ENCODE measurements at places on chromosomes 4 and X.

GRCh38 chrX:153983321-153983801 lies 10.8 kb downstream of the TMEM187 start:
- ATAC-seq, result peak; percentile 30

DNA sequence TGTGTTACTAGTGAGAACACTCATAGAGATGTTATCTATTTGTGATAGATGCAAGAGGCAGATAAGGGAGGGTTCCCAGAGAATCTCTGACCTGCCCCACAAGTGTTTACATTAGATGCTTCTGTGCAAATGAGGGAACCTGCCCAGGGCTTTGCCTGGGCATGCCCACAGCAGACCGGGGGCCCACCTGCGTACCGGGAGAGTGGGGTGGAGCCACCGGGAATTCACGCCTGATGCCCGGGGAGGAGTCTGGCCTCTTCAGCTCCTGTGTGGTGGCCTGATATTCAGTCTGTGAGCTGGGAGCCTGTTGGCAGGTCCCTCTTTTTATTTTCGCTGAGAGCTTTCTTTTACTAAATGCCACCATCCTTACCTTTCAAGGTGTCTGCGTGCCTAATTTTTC lies 155.7 kb downstream of the SNCA start:
- no peak for ATAC-seq

DNA sequence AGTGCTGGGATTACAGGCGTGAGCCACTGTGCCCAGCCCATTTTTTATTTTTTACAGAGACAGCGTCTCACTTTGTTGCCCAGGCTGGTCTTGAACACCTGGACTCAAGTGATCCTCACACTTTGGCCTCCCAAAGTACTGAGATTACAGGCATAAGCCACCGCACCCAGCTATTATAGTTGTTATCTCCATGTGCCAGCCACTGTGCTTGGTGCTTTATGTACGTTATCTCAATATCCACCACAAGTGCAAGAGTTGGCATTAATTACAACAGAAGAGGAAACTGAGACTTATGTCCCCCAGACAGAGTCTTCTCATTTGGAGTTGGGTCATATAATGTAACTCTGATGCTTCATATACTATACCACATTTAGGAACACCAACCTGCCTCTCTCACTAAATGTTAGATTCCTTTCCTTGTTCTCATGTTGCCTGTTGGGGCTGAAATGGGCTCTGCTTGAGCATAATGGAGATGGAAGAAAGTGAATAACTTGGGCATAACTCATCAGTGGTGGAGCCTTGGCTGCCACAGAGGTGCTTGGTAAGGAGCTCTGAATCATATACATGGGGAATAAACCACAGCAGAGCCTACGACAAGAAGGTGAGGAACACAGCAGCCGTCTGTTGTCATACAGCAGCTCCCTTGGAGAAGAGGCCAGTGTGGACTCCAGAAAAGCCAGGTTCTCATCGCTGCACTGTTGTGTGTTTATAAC lies 84.3 kb downstream of the SPRY1 start:
- peak; percentile 73 for ATAC-seq

DNA sequence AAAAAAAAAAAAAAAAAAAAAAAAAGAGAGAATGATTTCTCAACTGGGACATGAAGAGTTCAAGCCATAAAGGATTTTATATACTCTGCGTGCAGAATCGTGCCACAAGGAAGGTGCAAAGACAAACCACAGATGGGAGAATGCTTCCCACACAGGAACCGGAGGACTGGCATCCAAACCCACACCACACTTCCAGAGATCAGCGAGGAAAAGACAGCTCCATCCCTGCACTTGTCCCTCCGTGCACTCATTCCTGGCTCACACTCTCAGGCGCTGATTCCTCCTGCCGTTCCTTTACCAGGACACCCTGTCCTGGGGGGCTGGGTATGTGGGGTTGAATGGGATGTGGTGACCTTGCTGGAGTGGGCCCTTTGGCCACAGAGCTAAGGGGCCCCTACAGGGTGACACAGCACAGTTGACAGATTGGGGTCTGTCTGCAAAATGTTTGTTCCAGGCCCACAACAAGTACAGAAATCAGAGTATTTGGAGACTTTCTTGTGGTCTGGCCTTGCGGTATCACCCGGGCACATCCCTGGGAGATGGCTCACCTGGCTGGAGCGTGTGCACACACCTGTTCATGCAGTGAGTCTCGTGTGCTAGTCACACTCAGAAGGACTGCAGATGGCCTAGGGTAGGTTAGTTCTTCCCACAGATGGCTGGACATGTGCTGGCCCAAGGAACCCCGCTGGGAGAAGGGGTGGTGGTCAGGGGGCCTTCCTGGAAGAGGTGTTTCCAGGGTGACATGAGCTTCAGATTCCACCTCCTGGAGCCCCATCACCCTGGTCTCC lies 55.4 kb upstream of the GPR78 start:
- ATAC-seq, result no peak

DNA sequence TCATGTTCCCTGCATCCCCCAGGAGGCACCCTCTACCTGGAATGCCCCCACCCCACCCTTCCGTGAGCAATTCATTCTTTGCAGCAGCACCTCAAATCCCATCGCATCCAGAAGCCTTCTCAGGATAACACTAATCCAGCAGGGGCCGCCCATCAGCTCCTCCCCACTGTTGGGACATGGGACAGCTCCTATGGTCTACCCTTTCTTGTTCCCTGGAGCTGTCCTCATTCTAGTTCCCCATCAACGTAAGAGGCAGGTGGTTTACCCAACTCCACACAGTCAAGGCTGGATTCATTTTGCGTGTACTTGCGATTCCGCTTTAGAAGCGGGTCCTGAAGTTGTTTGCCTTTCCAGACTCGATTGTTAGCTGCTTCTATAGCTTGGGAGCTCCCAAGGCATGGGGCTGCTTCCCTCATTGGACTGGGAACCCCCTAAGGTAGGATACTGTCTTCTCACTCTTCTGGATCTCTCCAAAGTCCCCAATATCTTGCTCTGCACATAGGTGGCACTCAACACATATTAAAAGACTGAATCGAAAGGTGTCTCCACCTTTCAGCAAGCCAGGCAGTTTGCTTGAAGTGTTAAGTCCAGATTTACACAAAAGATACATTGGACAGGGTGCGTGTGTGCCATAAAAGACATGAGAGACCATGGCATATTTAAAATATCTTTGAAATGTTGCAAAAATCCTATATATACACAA lies 942 bp upstream of the APLN start:
- peak; percentile 33 for ATAC-seq

DNA sequence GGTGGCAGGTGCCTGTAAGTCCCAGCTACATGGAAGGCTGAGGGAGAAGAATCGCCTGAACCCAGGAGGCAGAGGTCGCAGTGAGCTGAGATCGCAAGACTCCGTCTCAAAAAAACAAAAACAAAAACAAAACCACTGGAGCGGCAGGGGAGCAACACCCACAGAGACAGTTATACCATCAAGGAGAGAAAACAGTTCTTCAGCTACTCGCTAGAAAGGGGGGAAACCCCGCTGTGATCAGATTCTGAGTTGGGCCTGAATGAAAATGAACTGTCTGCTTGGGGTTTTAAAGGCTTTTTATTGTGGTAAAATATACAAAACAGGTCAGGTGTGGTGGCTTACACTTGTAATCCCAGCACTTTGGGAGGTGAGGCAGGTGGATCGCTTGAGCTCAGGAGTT lies 16.8 kb upstream of the IRAK1 start:
- peak; percentile 80 for ATAC-seq

DNA sequence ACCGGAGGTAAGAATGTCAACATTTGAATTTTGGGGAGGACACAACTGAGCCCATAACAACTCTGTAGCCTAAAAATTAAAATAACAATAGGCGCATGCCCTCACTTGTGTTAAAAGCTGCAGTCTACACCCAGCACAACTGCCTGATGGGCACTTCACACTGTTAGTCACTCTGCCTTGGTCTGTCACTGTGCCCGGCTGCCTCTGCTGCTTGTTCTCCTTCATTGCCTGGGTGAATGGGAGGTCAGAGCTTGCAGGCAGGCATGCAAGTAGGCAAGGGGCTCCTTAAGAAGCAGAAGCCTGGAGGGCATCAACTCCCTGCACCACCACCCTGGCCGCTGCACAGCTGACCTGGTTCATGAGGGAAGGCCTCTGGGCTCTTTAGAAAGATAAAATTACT lies 374.8 kb downstream of the MID1IP1 start:
- no peak for ATAC-seq

DNA sequence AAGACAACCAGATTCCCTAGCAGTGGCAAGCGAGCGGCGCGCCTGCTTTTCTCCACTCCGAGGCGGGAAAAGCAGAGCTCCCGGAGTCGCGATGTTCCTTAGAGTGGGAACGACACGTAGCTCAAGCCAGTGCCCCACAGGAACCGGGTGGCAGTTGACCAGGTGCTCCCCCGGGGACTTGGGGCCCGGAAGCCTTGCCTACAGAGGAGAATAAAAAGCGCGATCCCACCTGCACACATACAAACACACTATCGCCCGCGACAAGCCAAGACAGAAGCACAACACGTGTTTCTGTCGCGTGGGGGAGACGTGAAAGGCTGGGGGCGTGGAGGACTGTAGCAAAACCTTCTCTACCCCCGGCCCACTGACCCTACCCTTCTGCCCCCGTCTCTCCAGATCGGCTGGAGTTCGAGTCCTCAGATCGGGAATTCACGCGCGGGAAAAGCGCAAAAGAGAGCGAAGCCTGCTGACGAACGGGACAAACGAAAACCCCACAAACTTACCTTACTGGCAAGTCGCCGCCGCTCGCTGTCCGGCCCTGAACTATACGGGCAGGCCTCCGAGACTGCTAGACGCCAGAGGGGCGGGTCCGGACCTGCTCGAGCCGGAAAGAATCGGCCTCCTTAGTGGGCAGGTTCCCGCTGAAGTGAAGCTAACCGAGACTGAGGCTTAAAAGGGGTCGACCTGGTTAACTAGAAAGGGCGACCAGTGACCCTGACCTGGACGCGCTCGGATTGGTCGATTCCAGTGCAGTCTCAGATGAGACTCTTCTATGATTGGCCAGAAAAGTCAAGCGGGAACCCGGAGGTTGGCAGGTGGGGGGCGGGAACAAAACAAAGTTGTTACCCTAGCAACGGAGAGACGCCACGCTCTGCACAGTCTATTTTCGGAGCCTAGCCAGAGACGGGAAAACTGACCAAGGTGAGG lies at the start of the genes DNAAF6 and NUP62CL:
Gene DNAAF6 (plus strand): TSS at position 842 of the 927 bp plus-strand sequence. CDS start 6,265 bp downstream, outside the sequence.
Gene NUP62CL (minus strand): TSS at position 664 of the 927 bp plus-strand sequence. CDS start 31,287 bp downstream, outside the sequence.
- peak; percentile 97 for ATAC-seq

GRCh38 chr4:150318527-150318926 lies 240.3 kb downstream of the DCLK2 start:
- ATAC-seq, result no peak

GRCh38 chrX:112270991-112271390 lies 188.4 kb upstream of the TRPC5 start:
- no peak for ATAC-seq

DNA sequence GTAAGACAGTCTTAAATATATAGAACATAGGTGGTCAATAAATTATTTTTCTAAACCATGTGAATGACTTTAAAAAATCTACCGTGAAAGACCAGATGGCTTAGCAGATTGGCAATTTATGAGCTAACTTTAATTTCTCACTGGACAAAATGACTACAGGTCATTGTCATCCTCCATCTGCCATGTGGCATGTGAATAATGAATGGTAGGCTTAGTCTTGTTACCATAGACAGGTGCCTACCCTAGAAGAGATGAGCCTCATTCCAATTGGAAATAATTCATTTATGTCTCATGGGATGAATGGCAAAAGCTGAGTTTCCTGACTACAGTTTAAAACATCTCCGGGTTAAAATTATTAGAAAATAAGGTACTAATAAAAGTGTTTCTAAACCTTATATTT lies 1043.3 kb downstream of the FAT4 start:
- no peak for ATAC-seq

- ATAC-seq, result no peak
Measured at GRCh38 chr4:81806485-81806884, 334.8 kb upstream of the RASGEF1B start.

GRCh38 chrX:40097141-40097503 lies 636 bp downstream of the BCOR start:
- peak; percentile 1 for ATAC-seq

DNA sequence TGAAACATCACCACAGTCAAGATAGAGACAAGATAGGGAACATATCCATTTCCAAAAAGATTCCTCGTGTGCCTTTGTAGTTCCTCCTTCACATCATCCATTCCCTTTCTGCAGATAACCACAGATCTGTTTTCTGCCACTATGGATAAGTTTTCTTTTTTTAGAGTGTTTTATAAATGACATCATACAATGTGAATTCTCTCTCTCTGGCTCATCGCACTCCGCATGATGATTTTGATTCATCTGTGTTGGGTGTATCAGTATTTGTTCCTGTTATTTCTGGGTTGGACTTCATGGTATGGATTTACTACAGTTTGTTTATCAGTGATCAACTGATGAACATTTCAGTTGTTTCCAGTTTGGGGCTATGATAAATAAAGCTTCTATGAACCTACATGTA lies 23.2 kb upstream of the ANXA3 start:
- ATAC-seq, result no peak

- no peak for ATAC-seq
Measured at GRCh38 chr4:152029631-152030030, 268.8 kb upstream of the GATB start.

DNA sequence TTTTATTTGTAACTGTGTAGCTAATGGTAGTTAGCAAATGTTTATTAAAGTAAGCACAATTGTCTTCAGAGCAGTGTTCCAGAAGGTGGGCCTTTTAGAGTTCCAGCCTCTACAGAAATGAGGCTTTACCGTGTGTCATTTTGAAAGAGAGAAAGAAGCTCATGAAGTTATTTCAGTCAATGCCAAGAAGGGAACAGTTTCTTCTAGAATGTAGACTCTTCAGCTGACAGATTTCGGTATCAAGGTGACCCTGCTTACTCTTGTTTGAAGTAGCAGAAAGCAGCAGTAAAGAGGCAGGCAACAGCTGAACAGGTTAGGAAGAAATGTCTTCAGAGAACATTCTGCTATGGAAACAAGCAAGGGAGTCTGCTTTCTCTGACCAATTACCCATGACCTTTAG lies 93.6 kb downstream of the TASL start:
- ATAC-seq, result no peak

GRCh38 chr4:169627307-169627706 lies 6.9 kb downstream of the CLCN3 start:
- ATAC-seq, result no peak

- ATAC-seq, result no peak
Measured at GRCh38 chr4:94765648-94766047, 7.9 kb downstream of the BMPR1B start.

DNA sequence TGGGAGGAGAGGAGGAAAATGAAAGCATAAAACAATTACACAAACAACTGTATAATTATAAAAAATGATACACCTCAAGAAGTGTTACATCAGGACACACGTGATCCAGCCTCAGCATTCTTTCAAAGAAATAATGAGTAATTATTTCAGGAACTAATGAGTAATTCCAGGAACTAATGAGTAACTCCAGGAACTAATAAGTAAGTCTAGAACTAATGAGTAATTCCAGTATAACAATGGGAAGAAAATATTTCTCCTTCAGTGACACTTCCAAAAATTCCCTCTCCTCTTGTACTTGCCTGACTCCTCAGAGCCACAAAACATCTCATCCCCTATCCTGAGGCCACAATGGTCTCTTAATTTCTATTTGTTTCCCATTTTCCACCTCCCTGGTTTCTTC lies 63.5 kb upstream of the COL25A1 start:
- peak; percentile 49 for ATAC-seq

GRCh38 chr4:84973856-84974255 lies 7.4 kb upstream of the WDFY3 start:
- ATAC-seq, result no peak

Data from activated T-helper 17 cell treated with anti-CD3 and anti-CD28 coated beads, Interleukin-2, amount 50 U/mL, for 72 hours (primary cell).